ENCODE measurements at places on chromosomes 13 and 19.

GRCh38 chr19:11092181-11092538, 2.9 kb downstream of the LDLR start:
- no peak for DNase-seq

GRCh38 chr13:103349211-103349980, 283.2 kb upstream of the SLC10A2 start:
- no peak for DNase-seq

- DNase-seq: no peak
These were observed 73.2 kb upstream of the MEDAG start for GRCh38 chr13:30832845-30833332.

DNA sequence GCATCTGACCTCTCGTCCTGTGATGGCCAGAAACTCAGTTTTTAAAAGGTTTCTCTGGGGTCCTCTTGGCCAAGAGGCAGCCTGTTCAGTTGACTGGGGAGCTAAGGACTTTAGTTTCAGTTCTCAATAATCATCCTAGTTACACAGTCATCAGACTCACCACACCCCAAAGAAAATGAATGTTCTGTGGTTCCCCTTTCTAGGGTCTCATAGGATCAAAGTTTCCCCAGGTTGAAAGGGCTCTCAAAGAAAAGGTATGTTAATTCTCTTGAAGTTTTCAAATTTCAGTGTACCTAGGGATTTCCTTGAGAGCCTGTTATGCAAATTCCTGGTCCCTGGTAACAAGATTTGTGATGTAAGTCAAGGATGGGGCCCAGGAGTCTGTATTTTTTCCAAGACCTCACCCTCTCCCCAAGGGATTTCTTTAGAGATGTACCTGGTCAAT, 94.9 kb downstream of the FAM216B start:
- DNase-seq: no peak

DNA sequence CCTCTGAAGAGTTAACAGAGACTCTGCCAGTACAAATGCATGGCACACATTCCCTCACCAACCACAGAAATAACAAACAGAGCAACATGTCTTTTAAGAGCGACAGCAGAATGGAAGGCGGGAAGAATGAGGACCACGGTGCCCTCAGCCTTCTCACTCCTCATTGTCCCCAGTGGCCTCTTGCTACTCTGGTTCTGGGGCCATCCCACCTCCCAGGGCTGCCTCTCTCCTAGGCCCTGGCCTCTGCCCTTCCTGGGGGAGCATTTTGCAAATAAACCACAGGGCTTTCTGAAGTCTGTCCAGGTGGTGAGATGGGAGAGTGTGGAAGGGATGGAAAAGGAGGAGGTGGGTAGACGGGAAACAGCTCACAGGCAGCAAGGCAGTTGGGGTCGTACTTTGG, 28.3 kb downstream of the CYP2B6 start:
- DNase-seq: no peak

- DNase-seq: no peak
These were observed 6.7 kb downstream of the CAMSAP3 start for GRCh38 chr19:7602240-7602934.

DNA sequence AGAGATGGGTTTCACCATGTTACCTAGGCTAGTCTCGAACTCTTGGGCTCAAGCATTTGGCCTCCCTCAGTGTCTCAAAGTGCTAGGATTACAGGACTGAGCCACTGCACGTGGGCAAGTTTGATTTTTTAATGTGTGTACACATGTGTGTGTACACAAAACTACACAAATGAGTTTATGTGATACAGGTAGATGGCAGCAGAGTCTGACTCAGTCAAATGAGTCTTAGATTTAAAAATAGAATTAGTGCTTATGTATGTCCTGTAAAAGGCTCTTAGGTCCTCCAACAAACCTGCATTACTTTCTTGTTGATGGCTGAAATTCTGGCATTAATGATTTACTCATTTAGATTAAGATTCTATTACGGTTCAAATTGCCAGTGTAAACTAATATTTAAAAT, 293.7 kb downstream of the PCDH17 start:
- no peak for DNase-seq

GRCh38 chr13:62337109-62337880, 921.6 kb upstream of the PCDH20 start:
- no peak for DNase-seq

DNA sequence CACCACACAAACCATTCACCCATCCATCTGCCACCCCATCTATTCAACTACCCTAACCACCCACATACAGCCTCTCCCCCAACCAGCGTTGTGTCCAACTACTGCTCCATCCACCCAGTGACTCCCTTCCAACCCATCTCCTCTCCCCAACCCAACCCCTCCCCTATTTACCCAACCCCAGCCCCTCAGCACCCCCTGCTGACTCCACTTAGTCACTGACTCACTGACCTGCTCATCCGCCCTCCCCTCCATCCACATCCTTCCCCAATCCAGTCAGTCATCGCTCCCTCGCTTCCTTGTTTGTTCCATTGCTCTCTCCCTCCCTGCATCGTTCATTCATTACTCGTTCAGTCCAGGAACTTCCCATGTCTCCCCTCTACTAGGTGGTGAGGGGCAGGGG, 39.2 kb downstream of the KCNC3 start:
- DNase-seq: no peak

DNA sequence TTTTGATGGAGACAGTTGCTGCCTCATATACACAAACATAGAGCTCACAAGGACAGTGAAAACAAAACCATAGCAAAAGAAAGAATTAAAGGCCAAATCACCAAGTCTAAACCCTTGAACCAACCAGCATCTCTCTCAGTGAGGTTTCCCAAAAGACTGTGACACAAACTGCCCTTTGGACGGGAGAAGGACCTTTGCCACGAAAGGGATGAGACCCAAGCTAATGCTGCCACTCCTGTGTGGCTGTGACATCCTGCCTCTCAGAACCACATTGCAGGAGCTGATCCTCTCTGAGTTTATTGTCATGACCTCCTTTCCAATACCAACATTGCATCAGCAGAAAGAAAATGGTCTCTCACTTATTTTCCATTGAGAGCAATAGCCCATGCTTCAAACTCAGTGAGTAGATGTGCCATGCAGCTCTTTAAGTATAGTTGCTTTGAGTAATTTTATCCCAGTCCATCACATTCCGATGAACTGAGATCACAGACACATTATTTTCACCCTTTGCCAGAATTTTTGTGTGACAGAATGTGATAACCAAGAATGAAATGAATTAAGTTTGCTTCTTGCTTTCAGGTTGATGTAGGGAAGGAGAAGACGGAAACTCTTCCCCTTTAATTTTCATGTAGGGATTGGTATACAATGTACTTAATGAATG, 133.5 kb upstream of the IRS2 start:
- DNase-seq: no peak

DNA sequence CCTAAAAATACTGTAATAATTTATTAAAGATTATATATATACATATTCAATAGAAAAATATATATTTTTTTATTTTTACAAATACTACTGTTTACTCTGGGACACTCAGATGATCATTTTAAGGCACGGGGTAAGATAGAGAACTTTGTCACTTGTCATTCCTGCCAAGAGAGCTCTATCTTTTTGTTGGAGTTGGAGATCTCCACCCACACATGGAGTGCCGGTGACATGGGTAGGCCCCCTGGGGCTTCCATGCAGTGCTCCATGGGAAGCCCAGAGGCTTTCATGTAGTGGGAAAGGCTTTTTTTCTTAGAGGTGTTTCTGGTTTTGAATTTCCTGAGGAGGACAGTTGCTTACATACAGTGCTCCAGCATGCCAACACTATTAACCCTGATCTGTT, 81.4 kb downstream of the LMO7 start:
- no peak for DNase-seq

GRCh38 chr19:55101261-55101660, 16.2 kb downstream of the PPP1R12C start:
- DNase-seq: no peak

Measured in GOT3 (cell line).